GM12878 (cell line): ENCODE measurements at places on chromosomes 6 and 20. TPM values are rescaled to one million over a fixed set of nuclear protein-coding genes. Genes with fewer than 3 reads are reported as not detected.

TPBG gene
- total RNA-seq = 0.48 and 0.59 TPM in 2 replicates

GJA10 gene
- total RNA-seq = not detected in 2 replicates

E2F3 gene
- 15.8 and 16.8 TPM in 2 replicates for total RNA-seq

RNF217 gene
- 0.05 and 0.37 TPM in 2 replicates for total RNA-seq

DDO gene
- 0.13 TPM in 1 of 2 replicates, not detected in the other for total RNA-seq

MLN gene
- not detected in 2 replicates for total RNA-seq

KCNQ2 gene
- 0.49 TPM in 1 of 2 replicates, not detected in the other for total RNA-seq

BNIP5 gene
- 0.08 and 0.13 TPM in 2 replicates for total RNA-seq

ADGRF5 gene
- total RNA-seq = 0.13 TPM in 2 replicates

DLK2 gene
- 0.38 and 0.40 TPM in 2 replicates for total RNA-seq

C6orf58 gene
- total RNA-seq = not detected in 2 replicates

SHLD1 gene
- 18.1 and 19.2 TPM in 2 replicates for total RNA-seq

OR12D3 gene
- total RNA-seq = not detected in 2 replicates

KHDRBS2 gene
- not detected in 2 replicates for total RNA-seq

PGC gene
- 0.26 and 1.2 TPM in 2 replicates for total RNA-seq

SLPI gene
- 1.4 TPM in 1 of 2 replicates, not detected in the other for total RNA-seq

FOXF2 gene
- total RNA-seq = not detected in 2 replicates

TNF gene
- 80.5 and 83.9 TPM in 2 replicates for total RNA-seq
